ENCODE measurements at places on chromosomes 13 and 19.

DNA sequence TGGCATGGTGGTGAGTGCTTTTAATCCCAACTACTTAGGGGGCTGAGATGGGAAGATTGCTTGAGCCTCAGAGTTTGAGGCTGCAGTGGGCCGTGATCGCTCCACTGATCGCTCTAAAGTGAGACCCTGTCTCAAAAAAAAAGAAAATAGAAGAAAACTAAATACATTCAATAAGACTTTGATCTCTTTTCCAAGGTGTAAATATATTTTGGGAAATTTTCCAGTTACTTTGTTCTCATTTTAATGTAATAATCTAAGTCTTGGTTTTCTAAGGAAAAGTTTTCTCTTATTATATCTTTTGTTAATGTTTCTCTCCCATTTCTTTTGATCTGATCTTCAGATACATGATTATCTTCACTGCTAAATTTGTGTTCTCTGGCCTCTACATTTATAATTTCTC is 9.6 kb downstream of the LDLR start:
- no peak for DNase-seq

GRCh38 chr19:54916822-54917221 is 10.9 kb downstream of the NCR1 start:
- no peak for DNase-seq

DNA sequence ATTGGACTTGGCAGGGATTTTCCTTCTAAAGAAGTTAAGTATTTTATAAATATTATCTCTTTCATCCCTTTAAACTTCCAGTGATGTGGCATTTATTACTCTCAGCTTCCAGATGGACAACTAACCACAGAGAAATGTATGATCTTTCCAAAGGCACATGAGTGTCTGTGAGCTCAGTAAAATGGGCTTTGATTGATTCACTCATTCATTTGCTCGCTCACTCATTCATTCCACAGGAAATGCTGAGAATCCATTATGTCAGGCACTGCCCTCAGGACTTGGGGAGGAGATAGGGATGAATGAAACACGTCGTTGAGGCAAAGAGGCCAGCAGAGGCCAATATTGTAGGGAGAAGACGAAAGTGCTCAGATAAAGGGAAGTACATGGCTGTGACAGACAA is 359.3 kb downstream of the EFNB2 start:
- DNase-seq: no peak

GRCh38 chr19:56969156-56969555 is 128.6 kb upstream of the PEG3 start:
- no peak for DNase-seq

DNA sequence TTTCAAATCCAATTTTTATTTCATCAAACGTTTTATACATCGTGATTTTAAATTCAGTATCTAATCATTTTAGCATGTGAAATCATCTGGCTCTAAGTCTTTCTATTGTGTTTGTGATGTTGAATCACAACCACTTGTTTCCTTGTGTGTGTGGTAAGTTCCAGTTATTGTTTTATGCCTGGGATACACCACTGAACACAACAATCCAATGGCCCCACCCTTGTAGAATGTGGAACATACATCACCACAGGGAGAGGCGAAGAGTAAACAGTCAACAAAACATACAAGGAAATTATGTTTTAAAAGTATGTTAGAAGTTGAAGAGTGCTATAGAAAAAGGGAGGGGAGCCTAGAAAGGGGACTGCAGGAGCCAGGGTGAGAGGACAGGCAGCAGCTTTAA is 100.5 kb downstream of the EPSTI1 start:
- no peak for DNase-seq

GRCh38 chr13:97512732-97513131 is 78.8 kb downstream of the RAP2A start:
- DNase-seq: no peak

DNA sequence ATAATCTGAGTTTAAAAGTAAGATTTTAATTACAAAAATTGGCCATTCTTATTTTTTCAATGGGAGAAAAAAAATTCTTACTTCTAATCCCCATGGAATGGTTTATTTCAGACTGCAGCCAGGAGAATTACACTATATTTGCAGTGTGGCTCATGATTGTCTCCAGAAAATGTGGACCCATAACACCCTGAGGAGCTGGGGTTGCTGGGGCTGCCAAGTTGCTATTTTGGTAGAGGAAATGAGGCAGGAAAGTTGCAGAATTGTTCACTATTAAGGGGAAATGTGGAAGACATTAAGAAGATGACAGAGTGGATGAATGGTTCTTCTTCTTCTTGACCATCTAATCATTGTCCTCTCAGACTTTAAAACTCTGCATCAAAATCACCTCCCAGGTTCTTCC is 4.6 kb upstream of the SCEL start:
- no peak for DNase-seq

GRCh38 chr13:75372923-75373841 is 108.8 kb downstream of the TBC1D4 start:
- DNase-seq: no peak

GRCh38 chr13:112241288-112241687 is 134.9 kb upstream of the SPACA7 start:
- DNase-seq: peak; percentile 60

- no peak for DNase-seq
Measured at GRCh38 chr13:60562096-60562780, 165.2 kb downstream of the TDRD3 start.

DNA sequence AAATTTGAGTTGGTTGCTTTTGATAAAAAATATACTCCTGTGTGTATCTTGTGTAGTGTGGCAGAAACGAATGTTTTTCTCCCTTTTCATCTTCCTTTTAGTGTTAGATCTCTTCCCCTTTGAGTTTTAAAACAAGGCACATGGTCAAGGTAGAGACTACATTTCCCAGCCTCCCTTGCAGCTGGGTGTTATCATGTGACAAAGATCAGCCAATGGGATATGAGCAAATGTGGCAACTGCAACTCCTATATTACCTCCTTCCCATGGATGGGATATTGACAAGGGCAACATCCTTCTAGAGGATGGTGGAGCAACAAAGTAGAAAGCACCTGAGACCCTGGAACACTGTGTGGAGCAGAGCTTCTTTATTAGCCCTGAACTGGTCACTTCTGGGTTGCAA is 42.4 kb downstream of the ADGRE3 start:
- no peak for DNase-seq

- DNase-seq: no peak
Measured at GRCh38 chr19:48368936-48369335, 4.8 kb downstream of the SYNGR4 start.

- DNase-seq: no peak
Measured at GRCh38 chr13:36072152-36072935, 58.8 kb downstream of the DCLK1 start.

- DNase-seq: no peak
Measured at GRCh38 chr13:30382836-30383525, 39.3 kb upstream of the UBE2L5 start.

GRCh38 chr13:83229574-83230305 is 652.5 kb downstream of the SLITRK1 start:
- no peak for DNase-seq

GRCh38 chr13:96903085-96903484 is 91.2 kb downstream of the OXGR1 start:
- DNase-seq: no peak

GRCh38 chr19:9937001-9937411 is 691 bp upstream of the OLFM2 start:
- DNase-seq: no peak

- DNase-seq: no peak
Measured at GRCh38 chr13:52461265-52461664, 6.0 kb downstream of the CKAP2 start.

DNA sequence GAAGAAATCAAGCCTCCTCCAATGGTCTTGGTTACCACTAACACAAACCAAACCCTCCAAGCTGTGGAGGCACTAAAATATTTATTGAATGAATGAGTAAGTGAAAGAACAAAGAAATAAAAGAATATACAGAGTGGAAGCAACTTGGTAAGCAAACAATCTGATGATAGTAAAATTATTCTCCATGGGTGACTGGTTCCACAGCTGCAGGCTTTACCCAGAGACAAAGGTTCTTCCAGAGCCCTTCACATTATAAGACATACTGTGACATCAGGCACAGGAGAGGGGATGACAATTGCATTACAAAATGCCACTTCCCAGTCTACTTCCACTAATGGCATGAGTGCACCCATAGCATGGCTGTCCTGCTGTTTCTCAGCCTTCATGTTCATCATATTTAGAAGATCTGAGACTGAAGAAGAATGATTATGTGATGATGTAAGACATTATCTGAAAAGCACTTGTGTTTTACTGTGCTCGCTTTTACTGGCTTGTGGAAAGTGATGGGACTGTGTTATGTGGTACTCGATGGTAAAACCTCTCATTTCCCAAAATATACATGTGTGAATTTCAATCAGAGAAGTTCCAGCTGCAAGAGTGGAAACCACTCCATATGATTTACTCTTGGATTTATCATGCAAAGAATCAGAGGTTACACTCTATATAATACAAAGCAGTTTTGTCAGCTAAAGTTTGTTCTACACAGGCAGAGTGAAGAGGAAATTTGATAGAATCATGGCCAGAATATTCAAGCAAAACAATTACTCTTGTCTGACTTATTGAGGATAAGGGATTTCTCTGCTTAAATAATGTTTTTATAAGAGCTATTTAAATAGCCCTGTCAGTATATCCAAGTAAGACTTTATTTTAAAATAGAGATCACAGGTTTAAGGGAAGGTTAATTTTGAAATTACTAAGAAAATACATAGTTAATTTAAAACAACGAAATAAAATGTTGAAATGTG is 220.2 kb upstream of the NBEA start:
- DNase-seq: no peak

DNA sequence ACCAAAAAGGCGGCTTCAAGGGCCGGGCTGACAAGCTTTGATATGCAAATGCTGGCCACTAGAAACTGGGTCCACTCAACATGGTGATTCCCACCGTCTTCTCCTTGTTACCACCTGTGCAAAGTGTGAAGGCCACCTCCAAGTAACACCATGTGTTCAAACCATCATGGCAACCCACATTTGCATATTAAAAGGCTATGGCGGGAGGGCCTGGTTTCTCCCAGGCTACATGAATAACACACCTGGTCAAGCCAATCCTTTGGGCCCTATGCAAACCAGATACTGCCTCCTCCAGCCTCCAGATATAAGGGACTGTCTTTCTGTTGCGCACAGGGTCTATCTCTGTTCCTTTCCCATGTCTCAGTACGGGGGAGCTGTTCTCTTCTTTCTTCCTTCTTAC is 36.6 kb upstream of the ZSCAN5A start:
- no peak for DNase-seq

- DNase-seq: no peak
Measured at GRCh38 chr13:21242236-21242635, 65.8 kb downstream of the MRPL57 start.

DNA sequence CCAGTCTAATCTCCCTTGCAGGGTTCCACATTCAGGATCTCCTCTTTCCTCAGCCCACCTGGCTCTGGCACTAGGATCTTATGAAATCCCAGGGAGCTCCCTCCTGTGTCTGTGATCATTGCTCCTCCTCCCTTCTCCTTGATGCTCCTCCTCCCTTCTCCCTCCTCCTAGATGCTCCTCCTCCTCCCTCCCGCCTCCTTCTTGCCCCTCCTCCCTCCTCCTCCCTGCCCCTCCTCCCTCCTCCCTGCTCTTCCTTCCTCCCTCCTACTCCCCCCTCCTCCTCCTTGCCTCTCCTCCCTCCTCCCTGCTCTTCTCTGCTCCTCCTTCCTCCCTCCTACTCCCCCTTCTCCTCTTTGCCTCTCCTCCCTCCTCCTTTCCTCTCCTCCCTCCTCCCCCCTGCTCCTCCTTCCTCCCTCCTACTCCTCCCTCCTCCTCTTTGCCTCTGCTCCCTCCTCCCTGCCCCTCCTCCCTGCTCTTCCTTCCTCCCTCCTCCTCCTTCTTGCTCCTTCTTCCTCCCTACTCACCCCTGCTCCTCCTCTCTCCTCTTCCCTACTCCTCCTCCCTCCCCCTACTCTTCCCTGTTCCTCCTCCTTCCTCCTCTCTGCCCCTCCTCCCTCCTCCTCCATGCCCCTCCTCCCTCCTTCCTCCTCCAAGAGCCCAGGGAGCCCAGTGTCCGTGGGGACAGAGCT is 14.9 kb upstream of the ZBTB7A start:
- DNase-seq: no peak

DNA sequence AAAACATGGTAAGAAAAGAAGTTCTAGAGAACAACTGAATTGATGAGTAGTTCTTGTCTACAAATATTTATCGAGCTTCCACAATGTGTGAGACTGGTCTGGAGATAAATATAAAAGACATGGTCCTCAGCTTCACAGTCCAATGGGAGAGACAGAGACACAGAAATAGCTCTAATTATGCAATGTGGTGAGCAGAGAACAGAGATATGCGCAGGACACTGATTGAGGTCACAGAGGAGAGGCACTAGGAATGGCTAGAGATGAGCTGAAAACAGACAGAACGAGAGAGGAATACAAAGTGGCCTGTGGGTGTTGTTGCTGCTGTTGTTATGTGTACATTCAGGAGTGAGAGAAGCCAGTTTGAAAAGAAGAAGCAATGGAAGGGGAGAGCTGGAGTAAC is 53.2 kb downstream of the GPALPP1 start:
- DNase-seq: no peak

DNA sequence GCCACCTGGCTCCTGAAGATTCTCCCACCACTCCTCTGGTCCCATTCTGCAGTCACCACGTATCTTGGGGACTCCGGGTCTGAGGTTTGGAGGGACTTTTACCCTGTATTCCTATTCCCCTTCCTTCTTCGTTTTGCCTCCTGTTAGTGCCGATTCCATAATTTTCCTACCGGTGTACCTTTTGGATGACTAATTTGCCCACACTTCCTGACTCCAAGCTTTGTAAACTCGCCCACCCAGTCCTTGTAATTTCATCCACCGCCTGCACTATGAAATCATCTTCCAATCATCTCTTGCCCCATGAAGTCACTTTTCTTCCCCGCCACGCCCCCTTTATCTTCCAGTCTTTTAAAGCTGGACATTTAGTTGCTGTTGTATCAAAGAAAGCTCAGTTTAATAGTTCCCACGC is 572 bp downstream of the UCHL3 start:
- DNase-seq: peak; percentile 39

- DNase-seq: no peak
Measured at GRCh38 chr13:64765636-64766035, 2464.5 kb downstream of the PCDH9 start.

DNA sequence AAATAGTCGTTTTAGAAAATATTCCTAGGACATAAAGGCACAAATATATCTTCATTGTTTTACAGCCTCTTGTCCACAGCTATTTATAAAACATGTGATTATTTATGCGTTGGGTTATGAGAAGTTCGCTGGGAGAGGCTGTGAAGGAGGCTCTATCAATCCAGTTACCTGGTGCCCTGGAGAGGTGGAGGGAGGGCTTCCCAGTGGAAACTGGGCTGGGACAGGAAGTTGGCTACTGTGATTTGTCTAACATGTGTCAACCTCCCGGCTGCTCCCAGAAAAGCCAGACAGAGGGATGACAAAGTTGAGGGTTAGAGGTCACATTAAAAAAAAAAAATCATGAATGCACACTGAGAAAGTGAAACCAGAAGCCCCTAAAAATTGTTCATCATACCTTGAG is 346.5 kb downstream of the ZNF536 start:
- no peak for DNase-seq

GRCh38 chr13:72435251-72435650 is 292.2 kb downstream of the MZT1 start:
- DNase-seq: no peak
